ENCODE measurements at places on chromosomes 7 and 10.

GRCh38 chr7:150450491-150451001, at the start of gene GIMAP8:
Gene GIMAP8 (plus strand): TSS chr7:150450630. CDS start chr7:150466699, 16,069 bp downstream.
- peak; percentile 74 for DNase-seq

DNA sequence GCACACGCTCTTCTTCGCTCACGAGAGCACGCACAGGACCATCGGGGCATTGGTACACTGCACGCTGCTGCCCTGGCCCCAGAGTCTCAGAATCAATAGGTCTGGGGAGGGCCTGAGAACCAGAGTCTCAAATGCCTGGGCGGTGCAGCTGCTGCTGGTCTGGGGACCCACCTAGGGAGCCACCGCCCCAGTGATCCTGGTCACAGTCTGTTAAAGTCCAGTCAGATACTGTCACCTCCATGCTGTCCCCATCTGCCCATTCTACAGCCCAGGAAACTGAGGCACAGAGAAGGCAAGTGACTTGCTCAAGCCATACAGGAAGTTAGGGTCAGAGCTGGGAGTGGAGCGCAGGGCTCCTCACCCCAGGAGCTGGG, 38.0 kb downstream of the ZCCHC24 start:
- no peak for DNase-seq

DNA sequence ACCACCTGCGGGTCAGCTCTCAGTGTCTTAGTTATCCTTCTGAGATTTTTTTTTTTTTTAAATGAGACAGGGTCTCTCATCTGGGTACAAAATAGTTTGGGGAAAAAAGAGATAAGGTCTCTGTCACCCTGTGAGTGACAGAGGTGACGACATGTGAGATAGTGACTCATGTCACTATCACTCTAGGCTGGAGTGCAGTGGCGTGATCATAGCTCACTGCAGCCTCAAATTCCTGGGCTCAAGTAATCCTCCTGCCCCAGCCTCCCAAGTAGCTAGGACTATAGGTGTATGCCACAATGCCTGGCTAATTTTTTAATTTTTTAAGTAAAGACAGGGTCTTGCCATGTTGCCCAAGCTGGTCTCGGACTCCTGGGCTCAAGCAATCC, 10.4 kb downstream of the BLVRA start:
- no peak for DNase-seq

DNA sequence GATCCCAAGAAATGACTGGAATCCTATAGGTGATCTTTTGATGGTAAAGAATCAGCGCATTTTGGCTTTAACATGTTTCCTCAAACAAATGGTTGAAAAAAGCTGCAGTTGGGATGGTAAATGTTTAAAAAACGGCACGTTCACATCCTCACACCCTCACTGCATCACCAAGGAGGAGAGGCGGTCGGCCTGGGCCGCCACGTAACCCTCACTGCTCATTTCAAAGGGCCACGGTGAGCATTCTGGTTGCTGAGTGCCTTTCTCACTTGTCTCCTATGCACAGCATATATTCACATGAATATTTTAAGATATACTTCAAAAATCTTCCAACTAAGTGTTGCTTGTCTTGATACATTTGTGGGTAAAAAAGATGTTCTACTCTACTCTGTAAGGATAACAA, 233.2 kb downstream of the DNAJB6 start:
- DNase-seq: no peak

GRCh38 chr10:14564268-14564744, 210.4 kb downstream of the FAM107B start:
- peak; percentile 82 for DNase-seq

GRCh38 chr10:96568402-96568801, 18.4 kb downstream of the TM9SF3 start:
- DNase-seq: no peak

DNA sequence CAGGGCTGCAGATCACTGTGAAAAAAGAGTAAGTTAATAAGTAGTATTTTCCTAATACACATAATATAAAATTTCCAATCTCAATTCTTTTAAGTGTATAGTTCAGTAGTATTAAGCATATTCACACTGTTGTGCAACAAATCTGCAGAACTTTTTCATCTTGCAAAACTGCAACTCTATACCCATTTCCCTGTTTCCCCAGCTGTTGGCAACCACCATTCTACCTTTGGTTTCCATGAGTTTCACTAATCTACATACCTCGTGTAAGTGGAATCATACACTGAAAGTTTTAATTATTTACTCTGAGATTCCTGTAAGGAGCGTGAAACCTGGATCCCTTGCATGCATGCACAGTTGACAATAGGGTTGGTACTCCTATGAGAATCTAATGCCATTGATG, 155.4 kb downstream of the ZPBP start:
- DNase-seq: no peak

DNA sequence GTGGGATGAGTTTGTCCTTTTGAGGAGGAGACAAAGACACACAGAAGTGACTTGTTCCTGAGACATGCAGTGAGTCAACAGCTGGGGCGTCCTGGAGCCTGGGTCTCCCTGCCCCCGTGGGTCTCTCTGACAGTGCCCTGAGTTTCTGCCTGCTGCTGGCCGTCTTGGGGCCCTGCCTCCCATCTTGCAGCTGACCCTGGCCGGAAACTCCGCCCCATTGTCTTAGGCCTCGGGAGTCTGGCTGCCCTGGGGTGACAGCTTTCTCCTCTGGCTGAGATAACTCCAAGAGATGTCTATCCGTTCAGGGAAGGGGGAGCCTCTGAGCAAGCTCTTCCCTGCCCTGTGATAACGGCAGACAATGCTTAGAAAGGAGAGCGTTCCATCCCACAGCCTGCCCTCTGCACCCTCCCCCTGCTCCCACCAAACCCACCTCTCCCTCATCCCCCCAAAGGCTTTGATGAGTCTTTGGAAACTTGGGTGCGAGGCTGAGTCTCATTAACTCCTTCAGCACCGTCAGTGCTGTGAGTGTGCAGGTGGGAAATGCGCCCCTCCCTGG, 69.5 kb upstream of the PODXL start:
- DNase-seq: no peak

DNA sequence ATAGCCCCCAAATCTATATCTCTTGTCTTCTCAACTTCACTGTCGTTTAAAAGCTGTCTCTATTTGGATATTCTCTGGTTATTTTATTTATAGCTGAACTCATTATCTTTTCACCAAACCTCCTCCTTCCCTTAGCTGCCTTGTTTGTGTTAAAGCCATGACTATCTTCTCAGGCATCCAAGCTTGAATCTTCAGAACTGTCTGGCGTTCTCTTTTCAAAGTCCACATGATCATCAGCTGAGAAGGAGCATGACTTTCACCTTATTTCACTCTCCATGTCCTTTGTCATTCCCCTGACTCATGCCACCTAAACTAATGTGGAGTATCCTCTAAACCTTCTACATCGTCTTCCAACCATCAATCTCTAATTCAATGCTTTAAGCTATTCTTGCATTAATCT, 5.7 kb upstream of the GLCCI1 start:
- DNase-seq: no peak

DNA sequence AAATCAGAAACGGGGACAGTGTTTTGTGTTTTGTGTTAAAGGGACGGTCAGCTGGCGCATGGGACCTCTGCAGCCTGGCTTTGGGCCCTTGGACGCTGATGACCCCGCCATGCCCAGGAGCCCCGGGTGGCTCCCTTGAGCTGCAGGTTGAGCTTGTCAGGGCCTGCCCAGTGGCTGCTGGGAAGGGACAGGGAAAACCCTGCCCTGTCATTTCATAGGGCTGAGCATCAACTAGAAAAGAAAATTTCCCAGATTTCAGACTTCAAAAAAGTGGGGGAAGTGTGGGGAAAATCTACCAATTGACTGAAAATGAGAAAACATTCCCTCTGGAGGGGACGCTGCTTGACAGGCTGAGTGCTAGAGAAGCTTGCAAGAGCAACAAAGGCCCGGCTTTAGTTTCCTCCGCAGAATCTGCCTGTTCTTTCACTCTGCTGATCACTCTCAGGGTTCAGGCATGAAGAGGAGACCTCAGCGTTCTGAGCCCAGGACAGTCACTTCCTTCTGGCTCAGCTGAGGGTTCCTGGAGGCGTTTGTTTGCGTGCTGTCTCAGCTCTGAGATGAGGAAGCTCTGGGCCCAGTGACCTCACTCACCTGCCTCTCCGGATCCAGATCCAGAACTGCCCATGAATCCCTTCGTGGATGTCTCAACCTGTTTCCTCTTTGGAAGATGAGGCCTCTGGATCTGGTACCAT, 18.6 kb upstream of the DNAJB6 start:
- DNase-seq: no peak

GRCh38 chr7:106767498-106768323, 97.4 kb upstream of the PIK3CG start:
- peak; percentile 38 for DNase-seq

DNA sequence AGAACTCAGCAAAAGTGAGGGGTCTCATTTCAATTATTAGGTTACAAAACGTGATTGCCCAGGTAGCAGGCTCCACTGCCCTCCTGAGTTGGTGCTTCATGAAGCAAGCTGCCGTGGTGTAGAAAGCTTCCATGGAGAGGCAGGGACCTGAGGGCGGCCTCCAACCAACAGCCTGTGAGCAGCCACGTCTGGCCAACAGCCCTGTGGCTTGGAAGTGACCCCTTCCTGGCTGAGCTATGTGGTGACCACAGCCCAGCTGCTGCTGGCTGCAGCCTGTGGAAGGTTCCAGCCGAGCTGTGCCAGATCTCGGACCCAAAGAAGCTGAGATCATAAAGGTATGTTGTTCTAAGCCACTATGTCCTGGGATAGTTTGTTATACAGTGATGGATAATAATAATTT, 122.5 kb upstream of the KLF6 start:
- DNase-seq: no peak

- peak; percentile 72 for DNase-seq
Observed at GRCh38 chr10:3239066-3239919, 66.7 kb upstream of the PITRM1 start.

GRCh38 chr10:22681783-22682183, 32.6 kb downstream of the PIP4K2A start:
- peak; percentile 66 for DNase-seq
